ENCODE measurements at places on chromosomes 3 and 15.

- peak; percentile 84 for DNase-seq
Measured at GRCh38 chr3:112671930-112672715, 31.2 kb upstream of the CCDC80 start.

- peak; percentile 19 for DNase-seq
Measured at GRCh38 chr3:194671511-194671899, 486 bp downstream of the LSG1 start.

- DNase-seq, result no peak
Measured at GRCh38 chr3:135155228-135155627, 360.2 kb downstream of the EPHB1 start.

GRCh38 chr3:58180940-58181587, 29.7 kb downstream of the DNASE1L3 start:
- DNase-seq, result peak; percentile 48

DNA sequence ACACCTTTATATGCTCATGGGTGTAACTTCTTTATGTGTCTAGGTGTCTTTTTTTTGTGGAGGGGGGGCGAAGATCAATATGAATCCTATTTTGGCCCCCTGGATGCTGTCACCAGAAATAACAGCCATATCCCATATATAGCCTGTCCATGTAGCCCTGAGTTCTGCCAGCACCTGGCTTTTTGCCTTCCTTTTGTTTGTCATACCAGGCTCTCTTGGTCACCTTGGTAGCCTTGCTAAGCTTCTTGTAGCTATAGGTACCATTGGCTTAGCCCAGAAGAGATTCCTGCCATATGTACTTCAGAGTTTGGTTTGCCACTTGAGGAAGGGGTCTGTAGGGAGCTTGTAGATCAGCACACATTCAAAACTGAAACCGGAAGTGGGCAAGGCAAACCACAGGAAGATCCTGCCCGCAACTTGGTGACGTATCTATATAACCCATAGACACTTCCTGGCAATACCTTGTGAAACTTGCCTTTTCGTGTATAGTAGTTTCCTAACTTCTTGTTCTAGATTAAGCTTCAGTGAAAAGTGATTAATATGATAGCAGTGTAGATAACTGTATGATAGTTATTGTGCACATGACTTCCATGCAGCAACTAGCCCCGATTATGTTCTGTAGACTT, 11.9 kb downstream of the RASA2 start:
- DNase-seq, result no peak

DNA sequence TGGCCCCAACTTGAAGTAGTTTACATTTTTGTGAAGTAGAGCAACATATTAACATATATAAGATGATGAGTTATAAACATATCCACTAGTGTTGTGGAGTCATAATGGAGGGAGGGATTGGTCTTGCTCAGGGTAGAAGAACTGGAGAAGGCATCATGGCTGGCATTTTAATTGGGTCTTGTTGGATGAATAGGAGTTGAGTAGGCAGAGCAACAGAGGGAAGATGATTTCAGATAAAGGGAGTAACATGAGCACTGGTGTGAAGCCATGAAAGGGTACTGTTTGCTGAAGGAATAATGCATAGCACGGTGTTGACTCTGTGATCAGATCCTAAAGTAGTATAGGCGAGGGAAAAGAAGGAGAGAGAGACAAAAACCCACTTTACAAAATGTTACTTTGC, 3.6 kb upstream of the RFX7 start:
- no peak for DNase-seq

- DNase-seq, result no peak
Measured at GRCh38 chr15:90004252-90004651, 3.1 kb downstream of the ZNF710 start.

DNA sequence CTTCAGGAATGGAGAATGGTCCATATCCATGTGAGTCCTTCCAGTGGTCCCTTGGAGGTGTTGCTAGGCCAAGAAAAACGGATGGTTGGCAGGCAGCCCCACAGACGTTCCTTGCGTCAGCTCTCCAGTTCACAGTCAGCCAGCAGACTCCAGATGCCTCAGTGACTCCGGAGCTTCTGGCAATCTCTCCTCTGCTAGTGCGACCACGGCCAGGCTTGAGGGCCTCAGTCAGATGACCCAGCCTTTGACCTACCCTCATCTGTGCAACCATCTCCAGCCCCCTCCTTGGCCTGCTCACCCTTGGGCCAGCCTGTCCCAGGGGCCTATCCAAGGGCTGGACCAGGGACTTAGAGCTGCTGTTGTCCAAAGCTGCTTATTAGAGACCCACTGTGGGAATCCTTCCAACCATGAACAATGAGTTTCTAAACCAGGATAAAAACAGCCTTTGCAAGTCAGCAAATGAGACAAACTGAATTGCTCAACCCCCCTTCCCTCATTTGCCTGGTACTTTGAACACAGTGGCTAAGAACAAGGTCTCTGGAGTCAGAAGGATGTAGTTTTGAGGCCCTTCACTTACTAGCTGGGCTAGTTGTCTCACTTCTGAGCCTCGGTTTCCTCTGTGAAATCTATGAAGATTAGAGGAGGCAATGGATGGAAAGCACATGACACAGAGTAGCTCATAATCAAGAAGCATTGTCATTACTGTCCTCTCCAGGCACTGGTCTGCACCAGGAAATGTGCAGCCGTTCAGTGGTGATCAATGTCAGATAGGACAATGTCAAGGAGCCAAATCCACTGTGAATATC, 44.8 kb downstream of the ANP32A start:
- DNase-seq, result no peak

DNA sequence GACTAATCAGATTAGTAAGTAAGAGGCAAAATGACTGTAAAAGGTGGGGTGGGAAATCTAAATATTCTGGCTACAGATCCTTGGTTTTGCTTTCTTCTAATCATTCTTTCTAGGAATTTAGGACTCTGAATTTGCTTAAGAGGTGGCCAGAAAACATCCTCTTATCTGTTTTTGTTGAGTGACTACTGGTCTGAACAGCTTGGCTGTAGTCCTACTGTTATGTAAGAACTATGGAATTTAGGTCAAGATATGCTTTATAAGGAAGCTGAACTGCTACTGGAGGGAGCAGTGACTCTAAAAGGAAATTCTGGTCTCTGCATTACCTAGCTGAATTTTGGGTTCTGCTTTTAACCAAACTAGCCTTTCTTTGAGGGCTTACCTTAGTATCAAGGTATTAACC, 33.5 kb upstream of the CSPG5 start:
- no peak for DNase-seq

GRCh38 chr3:196624067-196624790, 15.3 kb upstream of the NRROS start:
- no peak for DNase-seq

GRCh38 chr15:63826528-63826927, 7.2 kb downstream of the HERC1 start:
- no peak for DNase-seq

GRCh38 chr3:63933459-63933858, 21.3 kb upstream of the SCAANT1 start:
- no peak for DNase-seq

GRCh38 chr3:160398820-160399124, 253 bp downstream of the IFT80 start:
- DNase-seq, result no peak

DNA sequence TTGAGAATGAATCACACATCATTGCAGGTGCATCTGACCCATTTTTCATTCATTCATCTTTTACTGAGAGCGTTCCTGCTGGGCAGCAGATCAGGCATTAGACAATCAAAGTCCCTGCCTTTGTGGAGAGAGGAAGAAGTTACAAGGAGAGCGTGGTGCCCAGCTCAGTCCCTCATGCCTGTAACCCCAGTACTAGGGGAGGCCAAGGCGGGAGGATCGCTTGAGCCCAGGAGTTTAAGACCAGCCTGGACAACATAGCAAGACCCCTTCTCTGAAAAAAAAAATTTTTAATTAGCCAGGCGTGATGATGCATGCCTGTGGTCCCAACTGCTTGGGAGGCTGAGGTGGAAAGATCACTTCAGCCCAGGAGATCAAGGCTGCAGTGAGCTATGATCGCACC, 35.0 kb upstream of the MEX3B start:
- no peak for DNase-seq

DNA sequence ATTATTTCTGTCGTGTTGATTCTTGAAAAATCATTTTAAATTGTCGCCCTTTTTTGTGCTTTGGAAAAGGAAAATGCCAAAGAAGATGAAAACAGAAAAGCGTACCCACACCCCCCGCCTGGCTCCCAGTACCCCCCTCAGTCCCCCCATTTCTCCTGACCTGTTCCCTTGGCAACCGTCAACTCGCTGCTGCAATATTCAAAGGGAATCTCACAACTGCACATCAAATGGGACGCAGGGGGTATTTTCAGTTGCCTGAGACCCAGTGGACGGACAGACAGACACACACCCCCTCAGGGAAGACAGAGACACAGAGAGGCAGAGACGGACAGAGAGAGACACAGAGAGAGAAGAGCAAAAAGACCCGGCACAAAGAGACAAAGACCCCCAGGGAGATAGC, 83.5 kb upstream of the PRR20G start:
- DNase-seq, result no peak

- DNase-seq, result no peak
Measured at GRCh38 chr3:38158472-38158871, 6.9 kb upstream of the OXSR1 start.

DNA sequence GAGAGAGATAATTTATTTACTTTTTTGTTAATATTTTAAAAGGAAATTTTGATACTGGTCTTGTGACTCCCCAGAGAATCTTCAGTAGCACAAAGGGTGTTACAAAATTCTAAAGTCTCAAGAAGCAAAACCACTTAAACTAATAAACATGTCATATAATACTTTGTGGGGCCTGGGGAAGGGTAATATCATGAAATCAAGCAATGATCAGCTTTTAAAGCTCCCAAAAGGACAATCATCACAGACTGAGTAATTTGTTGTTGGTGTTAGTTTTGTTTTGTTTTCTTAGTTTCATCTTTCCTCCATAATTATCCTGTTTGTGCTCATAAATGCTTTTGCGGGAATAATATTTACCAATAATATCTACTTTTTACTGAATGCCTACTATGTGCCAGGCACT, 55.0 kb downstream of the TMEM212 start:
- DNase-seq, result no peak

Measured in epithelial cell of proximal tubule (primary cell).